Stimulated activated CD4-positive, alpha-beta T cell treated with anti-CD3 and anti-CD28 coated beads, Interleukin-4, amount 100 ng/mL, for 48 hours (primary cell): ENCODE measurements at places on chromosomes 6 and 20.

DNA sequence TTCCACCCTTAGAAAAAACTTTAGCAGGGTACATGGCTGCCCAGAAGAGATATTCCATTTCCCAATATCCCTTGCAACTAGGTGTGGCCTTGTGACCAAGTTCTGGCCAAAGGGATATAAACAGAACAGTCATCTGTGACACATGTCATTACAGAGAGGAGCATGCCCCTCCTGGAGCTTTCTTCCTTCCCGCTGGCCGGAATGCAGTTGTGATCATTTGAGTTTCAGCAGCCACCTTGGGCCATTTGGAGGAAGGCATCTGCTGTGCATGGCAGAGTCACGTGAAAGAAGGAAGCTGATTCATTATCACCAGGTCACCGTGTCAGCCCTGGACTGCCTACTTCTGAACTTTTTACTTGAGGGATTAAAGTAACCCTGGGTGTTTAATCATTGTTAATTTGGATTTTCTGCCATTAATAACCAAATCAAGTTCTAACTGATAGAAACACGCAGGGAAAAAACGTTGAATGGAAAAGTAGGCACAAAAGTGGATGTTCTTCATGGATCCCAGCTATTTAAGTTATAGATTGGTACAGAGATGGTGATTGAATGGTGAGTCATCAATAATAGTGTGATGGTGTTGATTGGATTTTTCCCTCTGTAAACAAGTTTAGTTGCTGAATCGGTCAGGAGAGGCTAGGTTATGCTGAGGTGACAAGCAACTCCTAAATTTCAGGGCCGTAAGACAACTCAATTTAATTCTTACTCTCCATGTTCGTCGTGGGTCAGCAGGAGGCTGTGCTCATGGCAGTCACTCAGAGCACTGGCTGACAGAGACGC lies 80.7 kb upstream of the CCDC167 start:
- DNase-seq, result no peak

DNA sequence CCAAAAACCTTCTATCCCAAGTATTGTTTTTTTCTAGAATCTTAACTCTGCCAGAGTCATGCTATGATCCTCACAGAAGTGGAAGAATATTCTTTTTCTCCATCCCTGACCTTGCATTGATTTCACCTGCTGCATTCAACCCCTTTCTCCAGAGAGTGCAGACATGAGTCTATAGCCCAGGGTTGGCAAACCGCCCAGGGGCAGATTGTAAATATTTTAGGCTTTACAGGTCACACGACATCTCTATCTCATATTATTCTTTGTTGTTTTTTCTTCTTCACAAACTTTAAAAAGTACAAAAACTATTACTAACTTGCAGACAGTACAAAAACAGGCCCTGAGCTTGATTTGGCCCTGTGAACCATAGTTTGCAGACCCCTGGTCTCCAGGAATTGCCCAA lies 112.1 kb upstream of the ASF1A start:
- no peak for DNase-seq

DNA sequence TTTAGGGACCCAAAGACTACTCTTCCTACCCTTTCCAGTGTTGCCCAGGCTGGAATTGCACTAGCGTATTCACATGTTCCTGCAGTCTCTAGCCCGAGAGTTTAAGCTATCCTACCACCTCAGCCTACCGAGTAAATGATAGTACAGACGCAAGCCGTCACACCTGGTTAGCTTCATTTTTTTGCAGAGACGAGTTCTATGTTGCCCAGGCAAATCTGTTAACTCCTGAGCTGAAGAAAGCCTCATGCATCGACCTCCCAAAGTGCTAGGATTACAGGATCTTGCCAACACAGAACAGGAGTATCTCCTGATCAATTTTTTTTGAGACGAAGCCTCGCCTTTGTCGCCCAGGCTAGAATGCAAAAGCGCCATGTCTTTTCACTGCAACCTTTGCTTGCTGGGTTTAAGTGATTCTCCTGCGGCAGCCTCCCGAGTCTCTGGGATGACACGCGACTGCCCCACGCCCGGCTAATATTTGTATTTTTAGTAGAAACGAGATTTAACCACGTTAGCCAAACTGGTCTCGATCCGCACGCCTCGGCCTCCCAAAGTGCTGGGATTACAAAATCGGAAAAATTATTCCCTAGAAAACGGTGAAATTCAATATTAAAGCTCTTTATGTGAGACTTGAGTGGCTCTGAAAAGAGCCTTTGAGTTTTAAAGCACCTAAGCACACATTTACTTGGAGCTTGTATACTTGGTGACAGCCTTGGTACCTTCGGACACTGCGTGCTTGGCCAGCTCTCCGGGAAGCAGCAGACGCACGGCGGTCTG lies 128.5 kb downstream of the HFE start:
- no peak for DNase-seq

DNA sequence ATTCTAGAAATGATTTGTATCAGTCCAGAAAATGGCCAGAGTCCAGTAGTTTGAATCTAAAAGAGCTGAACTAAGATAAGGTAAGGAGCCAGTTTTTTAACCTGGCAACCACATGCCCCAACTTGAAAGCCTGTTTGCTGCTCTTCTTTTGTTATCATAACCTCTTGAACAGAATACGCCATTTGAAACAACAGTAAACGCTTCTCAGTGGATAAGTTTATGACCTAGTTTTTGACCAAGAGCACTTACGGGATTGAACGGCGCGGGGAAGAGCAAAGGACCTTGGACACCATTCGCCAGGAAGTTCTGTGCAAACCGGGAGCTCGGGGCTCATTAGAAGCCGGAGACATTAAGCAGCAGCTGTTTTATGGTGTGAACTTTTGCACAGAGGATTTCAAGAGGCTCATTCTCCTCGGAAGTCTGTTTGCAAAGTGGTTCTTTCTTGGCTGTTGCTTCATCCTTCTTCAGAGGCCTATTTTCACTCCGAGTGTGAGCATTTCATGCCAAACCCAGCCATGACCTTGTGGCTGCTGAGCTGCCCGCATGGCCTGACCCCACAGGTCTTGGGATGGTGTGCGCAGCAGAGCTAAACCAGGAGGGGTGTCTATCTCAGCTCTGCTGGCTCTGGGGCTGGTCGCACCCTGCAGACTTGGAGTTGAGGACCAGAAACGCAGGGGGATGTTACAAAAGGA lies 215.1 kb downstream of the SOX4 start:
- DNase-seq, result no peak

DNA sequence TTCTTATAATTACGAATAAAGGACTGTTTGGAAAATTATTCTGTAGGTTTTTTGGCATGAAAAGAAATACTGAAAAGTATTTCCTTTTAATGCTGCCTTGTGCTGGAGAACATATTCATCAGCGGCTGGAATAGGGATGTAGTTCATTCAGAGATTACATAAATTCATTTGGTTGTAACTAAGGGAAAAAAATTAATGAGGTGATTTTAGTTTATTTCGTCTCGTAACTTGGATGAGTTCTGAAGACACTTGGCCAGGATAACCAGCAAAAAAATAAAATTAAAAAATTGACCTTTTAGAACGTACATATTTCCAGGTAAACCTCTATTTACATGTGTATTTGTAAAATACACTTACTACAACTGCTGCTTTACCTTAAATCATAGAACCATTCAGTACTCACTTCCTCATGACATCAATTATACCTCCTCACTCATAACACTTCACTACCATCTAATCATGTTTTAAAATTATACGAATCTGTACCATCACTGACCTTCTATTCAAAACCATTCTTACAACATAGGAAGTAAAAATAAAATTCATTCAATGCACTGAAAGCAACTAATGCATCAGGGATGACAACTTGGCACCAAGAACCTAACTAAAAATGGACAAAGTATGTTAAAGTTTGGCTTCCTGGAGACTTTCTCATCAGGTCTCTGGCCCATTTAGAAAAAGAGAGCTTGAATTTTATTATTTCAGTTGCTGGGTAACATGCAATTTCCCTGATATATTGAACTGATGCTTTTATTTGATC lies 17.2 kb downstream of the KLHL31 start:
- no peak for DNase-seq

GRCh38 chr6:106975738-106976064 lies 1.2 kb upstream of the CD24 start:
- DNase-seq, result no peak

- DNase-seq, result no peak
Measured at GRCh38 chr20:57774951-57775350, 65.1 kb upstream of the PMEPA1 start.

- DNase-seq, result no peak
Measured at GRCh38 chr6:98036344-98036923, 753.4 kb upstream of the MMS22L start.

DNA sequence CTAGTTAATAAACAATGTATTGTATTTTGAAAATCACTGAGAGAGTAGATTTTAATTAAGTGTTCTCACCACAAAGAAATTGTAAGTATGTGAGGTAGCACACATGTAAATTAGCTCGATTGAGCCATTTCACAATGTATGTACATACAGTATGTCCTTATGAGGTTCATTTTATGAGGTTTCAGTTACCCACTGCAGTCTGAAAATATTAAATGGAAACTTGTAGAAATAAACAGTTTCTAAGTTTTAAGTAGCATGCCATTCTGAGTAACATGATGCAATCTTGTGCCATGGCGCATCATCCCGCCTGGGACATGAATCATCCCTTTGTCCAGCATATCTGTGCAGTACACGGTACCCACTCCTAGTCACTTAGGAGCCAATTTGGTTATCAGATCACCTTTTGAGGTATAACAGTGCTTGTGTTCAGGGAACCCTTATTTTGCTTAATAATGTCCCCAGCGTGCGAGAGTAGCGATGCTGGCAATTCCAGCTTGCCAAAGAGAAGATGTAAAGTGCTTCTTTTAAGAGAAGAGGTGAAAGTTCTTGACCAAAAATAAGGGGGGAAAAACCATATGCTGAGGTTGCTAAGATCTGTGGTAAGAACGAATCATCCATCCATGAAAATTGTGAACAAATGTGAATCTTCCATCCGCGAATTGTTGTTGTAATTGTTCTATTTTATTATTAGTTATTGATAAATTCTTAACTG lies 64.7 kb downstream of the KCNS1 start:
- DNase-seq, result peak; percentile 46

- no peak for DNase-seq
Measured at GRCh38 chr6:23688650-23689049, 437.4 kb upstream of the NRSN1 start.

- DNase-seq, result no peak
Measured at GRCh38 chr6:87308970-87309369, 13.4 kb upstream of the SMIM8 start.

DNA sequence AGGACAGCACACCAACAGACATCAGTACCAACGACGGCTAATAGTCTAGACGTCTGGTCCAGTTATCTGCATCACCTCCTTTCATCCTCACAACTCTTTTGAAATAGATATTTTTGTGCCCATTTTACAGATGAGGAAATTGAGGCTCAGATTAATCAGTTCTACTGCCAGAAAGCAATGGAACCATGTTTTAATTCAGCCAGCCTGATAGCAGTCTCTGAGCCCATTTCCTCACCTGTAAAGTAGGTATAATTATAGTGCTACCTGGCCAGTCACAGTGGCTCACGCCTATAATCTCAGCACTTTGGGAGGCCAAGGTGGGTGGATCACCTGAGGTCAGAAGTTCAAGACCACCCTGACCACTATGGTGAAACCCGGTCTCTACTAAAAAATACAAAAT lies 9.8 kb upstream of the BMP7 start:
- DNase-seq, result no peak

GRCh38 chr6:36733300-36733699 lies 35.7 kb downstream of the RAB44 start:
- no peak for DNase-seq

DNA sequence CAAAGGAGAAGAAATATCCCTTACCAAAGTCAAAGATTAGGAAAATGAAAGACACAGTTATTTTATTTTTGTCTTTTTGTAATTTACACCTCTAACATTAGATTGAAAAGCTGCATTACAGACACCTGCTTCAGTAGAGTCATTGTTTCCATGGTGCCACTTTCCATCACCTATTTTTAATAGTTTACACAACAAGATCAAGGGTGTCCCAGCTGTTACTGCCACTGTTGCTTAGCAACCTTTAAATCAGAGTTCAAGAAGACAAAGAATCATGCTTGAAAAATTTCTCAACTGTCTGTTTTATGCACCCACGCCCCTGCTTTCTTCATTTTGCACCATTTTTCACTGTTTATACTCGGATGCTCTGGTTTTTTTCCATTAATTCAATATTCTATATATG lies 668.2 kb upstream of the GJE1 start:
- DNase-seq, result no peak

GRCh38 chr6:17101422-17102257 lies at the start of gene STMND1:
Gene STMND1, plus strand, starts transcription at chr6:17102050. Its CDS starts 208 bp downstream, at chr6:17102258.
- no peak for DNase-seq

DNA sequence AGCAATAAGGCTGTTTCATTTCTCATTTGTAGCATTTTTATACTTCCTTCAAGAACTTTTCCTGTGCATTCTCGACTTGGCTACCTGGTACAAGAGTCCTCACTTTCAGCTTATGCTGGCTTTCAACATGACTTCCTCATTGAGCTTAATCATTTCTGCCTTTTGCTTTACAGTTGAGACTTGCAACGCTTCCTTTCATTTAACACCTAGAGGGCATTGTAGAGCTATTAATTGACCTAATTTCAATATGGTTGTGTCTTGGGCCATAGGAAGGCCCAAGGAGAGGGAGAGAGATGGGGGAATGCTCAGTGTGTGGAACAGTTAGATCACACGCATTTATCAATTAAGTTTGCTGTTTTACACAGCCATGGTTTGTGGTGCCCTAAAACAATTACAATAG lies 37.2 kb downstream of the SLC22A2 start:
- DNase-seq, result no peak

DNA sequence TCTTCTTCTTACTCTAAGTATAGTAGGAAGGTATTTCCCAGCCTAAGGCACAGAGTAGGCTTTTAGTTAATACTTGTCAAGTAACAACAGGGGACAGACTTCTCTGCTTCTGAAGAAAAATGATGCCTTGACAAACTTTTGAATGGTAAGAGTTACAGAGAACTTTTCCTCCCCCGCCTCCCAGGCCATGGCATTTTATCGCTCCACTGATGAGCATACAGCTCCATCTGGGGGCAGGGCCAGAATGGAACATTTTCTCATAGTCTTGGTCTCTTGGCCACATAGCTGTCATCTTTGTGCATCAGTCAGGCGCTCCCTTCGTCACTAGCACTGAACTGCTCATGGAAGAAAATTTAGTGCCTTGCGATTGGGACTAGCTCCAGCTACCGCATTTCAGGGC lies 1066.8 kb upstream of the CITED2 start:
- DNase-seq, result no peak

- DNase-seq, result no peak
Measured at GRCh38 chr6:83461438-83461837, 30.6 kb upstream of the ME1 start.

DNA sequence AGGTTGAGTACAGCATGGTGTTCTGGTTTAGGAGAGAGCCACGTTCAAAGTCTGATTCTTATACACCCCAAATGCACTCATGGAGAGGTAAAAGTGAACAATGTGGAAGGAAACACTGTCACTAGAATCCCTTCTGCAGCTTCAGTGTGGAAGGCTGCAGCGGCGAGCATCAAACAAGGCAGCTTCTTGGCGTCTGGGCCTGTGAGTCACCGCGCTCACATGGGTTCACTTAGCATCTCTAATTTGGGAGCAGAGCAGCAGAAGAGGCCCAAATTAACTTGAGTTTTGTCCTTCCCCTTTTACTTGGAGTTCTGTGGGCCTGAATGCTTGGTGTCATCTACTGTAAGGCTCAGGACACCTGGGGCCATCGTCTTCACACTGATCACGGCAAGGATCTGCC lies 10.9 kb upstream of the E2F1 start:
- no peak for DNase-seq
